A172 (cell line): ENCODE measurements at places on chromosomes 2 and 18. TPM values are rescaled to one million over a fixed set of nuclear protein-coding genes. Genes with fewer than 3 reads are reported as not detected.

RIT2 gene
- total RNA-seq = 0.12 TPM in 1 of 2 replicates, not detected in the other

GPBAR1 gene
- total RNA-seq = not detected in 2 replicates

ZFAND2B gene
- total RNA-seq = 44.1 and 57.6 TPM in 2 replicates

CNGA3 gene
- total RNA-seq = not detected in 2 replicates

CFAP65 gene
- total RNA-seq = 0.26 and 0.55 TPM in 2 replicates

ANKRD62 gene
- total RNA-seq = not detected in 2 replicates

MGAT4A gene
- total RNA-seq = 8.0 and 15.5 TPM in 2 replicates

ANKMY1 gene
- total RNA-seq = 8.0 and 8.9 TPM in 2 replicates

ANO7 gene
- total RNA-seq = 0.03 and 0.72 TPM in 2 replicates

- no peak for DNase-seq
Observed at GRCh38 chr2:121803503-121803902, 48.1 kb downstream of the TSN start.

GRCh38 chr2:84482603-84483002 lies 23.5 kb upstream of the SUCLG1 start:
- no peak for DNase-seq

DNA sequence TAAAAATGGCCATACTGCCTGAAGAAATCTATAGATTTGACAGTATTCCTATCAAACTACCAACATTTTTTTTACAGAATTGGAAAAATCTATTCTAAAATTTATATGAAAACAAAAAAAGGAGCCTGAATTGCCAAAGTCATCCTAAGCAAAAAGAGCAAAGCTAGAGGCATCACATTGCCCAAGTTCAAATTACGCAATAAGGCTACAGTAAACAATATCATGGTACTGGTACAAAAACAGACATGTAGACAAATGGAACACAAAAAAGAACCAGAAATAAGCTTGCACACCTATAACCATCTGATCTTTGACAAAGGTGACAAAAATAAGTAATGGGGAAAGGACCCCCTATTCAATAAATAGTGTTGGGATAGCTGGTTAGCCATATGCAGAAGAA lies 50.2 kb upstream of the THSD7B start:
- DNase-seq = no peak

DNA sequence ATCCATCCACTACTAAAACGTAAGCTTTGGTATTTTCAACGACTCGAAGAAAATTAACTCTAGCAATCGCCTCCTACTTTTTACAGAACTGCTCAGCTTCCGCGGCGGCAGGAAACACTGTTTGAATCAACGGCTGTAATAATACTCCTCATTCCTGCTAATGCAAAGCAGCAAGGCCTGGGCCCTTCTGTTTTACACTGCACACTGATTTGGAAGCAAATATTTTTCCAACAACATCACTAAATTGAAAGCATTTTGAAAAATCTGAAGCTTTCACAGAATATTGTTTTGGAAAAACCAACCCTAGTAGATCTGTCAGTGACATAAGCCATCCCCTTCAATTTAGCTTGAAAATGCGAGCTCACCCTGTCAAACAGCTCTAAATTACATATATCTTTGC lies 261.2 kb downstream of the TXNL1 start:
- DNase-seq = no peak

DNA sequence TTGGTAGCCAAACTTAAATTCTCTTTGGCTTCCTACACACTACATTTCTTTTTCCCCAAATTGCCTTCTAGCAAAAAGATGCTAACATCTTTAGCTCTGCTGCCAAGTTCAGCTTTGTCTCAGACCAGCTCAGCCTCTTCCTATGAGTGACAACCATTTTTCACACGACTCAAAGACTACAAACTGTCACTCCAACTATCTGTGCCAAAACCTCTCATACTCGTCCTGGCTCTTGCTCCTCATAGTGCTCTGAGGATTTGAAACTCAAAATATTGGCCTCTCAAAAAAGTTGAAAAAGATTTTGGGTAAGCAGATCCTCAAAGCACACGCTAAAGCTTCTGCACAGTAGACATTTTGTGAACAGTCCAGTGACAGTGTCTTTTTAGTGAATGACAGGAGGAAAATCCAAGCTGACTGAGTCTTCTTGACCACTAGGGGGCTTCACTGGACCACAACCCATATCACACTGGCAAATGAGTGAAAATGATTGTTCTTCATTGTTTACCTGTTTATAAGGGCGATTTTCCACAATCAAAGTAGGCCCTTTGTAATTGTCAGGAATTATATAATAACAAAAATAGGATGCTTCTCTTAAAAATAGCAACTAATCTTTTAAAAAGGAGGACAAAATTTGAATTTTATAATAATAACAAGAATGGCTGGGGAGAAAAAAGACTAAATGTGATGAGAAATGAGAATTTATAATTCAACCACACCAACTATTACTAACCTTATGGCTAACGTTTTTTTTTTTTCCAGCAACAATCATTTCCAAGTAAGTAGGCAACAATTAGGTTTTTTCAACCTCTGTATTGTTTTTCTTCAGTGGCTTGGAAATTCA lies 85.5 kb upstream of the PGAP1 start:
- peak; percentile 61 for DNase-seq

- no peak for DNase-seq
Observed at GRCh38 chr2:200426754-200427153, 83.1 kb downstream of the KCTD18 start.

DNA sequence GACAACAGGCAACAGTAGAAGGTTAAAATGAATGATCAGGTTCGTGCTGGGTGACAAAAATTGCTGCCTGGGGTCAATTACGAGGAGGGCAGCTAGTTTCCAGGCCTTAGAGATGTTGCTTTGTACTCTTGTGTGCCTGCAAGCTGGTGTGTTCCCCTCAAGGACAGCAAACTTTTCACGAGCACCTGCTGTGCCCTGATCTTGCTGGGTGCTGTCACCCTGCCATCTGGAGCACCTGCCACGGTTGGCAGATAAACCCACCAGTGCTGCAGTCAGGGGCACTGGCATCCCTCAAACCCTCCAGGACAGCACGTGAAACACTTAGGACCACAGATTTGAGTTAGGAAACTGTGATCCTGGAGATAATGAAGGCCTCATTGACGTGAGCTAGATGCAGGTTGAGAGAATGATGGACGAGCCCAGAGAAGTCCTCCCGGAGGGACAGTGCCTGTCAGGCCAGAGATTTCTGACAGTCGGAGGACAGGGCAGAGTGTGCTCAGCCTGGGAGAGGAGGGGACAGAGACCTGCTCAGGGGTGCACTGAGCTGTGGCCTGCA lies 104.3 kb upstream of the RAB12 start:
- DNase-seq = no peak

DNA sequence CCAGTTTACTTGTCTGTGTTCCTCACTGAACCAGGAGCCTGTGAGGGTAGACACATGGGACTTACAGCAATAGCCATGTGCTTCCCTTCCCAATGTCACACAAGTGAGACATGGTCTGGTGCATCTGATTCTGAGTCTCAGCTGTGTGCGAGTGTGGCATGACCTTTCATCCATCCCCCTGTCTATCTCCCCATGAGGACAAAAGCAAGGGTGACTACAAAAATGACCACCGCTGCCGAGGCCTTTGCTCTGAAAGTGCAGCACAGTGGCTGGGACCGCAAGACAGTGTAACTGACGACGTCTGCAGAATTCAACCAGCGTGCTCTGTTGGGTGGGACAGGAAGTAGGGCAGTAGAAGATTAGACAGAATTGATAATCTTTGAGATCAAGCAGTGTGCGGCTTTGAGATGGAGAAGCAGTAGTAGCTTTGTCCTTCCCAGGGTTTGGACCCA lies 50.5 kb downstream of the RAB31 start:
- no peak for DNase-seq

DNA sequence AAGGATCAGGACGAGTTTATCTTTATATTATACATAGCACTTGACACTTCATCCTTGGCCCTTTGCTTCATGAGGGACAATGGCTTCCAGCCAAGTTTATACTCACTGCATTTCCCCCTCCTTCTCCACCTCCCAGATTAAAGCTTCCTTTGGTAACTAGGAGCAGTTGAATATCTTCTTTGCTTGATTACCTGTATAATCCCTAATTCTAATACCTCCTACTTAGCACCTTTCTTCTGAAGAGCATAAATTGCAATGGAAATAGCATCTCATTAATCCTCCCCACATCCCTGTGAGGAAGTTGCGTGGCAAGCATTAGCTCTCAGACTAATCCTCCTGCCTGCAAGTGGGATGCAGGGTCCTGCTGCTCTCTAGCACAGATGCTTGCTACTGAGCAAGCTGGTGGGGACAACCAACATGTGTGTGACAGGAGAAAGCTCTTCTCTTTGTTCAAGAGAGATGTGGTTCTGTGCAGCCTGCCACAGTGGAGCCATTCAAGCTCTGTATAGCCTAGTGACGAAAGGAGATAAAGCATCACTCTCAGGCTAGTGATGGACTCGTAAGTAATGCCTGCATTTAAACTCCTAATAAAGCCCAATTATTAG lies 19.1 kb downstream of the KLHL14 start:
- DNase-seq = no peak

GRCh38 chr2:127047054-127047453 lies 59.9 kb downstream of the BIN1 start:
- DNase-seq = no peak

- DNase-seq = no peak
Observed at GRCh38 chr2:207727261-207727660, 15.8 kb downstream of the CCNYL1 start.

GRCh38 chr2:216589791-216590190 lies 43.4 kb upstream of the IGFBP2 start:
- no peak for DNase-seq

GRCh38 chr2:25089605-25090315 lies 47.9 kb downstream of the EFR3B start:
- DNase-seq = no peak

DNA sequence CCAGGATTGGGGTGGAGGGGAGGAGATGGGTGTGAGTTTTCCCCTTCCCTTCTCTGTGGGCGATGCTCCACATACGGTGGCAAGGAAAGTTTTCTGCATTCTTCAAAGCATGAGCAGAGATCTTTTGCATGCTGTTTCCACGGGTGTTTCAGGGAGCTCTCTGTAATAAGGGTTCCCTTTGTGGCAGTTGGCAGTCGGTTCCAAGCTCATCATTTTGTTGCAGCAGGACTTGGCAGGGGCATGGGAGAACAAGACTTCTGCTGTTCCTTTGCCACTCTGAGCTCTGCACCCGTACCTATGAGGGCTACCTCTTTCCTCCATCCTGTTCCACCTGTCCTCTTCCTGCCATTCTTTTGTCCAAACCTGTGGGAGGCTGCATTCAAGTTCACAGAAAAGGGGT lies 71.3 kb upstream of the SPRED2 start:
- DNase-seq = no peak

DNA sequence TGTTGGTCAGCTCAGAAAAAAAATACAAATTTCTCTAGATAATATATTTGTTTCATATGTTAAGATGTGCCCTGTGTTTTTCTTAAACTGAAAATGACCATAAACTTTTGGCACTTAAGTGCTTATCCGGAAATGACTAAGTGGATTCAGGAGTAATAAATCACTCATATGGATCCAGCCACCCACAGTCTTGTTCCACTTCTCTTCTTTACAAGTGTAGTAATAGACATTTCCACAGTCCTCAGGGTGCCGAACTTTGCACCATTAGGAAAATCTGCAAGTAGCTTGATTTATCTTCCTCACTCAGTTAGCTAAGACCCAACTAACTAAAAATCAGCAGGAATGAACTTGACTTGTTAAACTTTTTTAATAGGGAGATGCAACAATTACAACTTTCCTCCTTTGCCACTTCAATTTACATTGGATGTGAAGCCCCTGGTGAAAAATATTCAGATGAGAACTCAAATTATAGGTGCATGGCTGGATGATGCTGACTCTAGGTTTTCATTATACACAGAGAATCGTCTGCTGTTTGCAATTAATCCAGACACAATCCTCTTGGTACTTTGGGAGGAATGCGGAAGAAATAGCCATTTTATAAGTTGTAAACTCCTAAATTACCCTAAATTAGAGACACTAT lies 322.5 kb downstream of the ARHGAP15 start:
- DNase-seq = peak; percentile 86

DNA sequence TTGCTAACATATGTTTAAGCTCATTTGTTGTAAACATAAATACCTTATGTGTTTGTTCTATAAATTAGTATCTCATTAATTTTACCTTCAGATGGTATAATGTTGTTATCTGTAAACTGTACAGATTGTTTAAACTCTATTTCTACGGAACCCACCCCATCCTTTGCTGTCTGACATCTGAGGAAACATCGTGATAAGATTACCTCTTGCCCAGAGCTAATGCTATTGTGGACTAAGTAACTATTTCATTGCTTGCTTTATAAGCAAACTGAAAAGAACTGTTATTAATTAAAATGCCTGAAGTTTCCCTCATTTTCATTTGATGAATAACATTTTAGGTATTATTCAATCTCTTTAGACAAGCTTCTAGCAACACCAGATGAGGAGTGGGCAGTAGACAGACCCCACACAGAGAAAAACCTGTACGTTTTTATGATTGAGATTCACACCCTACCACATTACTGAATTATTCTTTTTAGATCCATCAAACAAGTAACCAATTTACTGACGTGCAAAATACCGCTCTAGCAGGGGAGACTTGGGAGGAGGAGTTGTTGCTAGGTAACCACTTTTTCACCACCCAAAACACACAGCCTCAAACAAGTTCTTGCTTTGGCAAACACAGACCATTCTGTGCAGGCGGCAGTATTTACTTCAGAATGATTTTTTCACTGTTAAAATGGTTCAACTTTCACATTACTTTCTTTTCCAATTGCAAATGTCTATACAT lies 1.9 kb upstream of the SYT4 start:
- no peak for DNase-seq

- no peak for DNase-seq
Observed at GRCh38 chr18:8732442-8733360, 27.3 kb downstream of the MTCL1 start.

GRCh38 chr2:196086517-196087368 lies 18.1 kb upstream of the DNAH7 start:
- no peak for DNase-seq

GRCh38 chr2:102037681-102038080 lies 45.9 kb downstream of the IL1R2 start:
- DNase-seq = no peak

- DNase-seq = no peak
Observed at GRCh38 chr18:47526147-47526546, 274.7 kb upstream of the SKOR2 start.

DNA sequence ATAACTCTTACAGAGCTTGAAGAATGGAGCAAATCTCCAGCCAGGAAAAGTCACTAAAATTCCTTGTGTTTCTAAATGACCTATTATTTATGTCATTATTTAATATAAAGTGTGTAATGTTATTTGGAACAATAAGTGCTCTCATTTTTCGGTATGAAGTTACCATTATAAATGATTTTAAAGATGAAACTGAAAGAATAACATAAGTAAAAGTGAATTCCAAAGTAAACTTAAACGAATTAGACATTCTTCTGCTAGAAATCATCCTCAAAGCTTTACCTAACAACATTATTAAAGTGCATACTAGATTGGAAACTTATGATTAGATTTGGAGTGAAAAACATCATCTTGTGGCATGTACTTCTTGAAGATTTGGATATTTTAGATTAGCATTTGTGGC lies 897.2 kb upstream of the CDH2 start:
- DNase-seq = no peak

- DNase-seq = peak; percentile 72
Observed at GRCh38 chr2:3807853-3808252, 104.5 kb downstream of the DCDC2C start.
